ENCODE measurements at places on chromosomes 11 and 22.

- no peak for DNase-seq
Measured at GRCh38 chr22:17779286-17780115, 5.2 kb upstream of the BID start.

DNA sequence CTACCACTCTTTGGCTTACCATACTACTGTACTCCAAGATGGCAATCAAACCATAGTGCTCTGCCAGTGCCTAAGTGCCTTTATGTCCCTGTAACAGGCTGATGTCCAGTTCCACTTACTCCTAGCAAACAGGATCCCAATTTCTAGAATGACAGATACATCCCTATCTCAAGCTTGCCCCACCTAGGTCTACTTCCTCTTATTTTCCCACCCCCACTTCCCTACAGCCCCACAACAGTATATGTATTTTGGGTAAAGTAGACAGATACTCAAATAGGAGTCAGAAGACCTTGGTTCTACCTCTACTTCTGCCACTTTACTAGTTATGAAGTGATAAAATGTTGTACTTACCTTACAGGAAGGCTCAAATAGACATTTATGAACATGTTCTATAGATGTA is 24.1 kb downstream of the SIK3 start:
- DNase-seq, result no peak

DNA sequence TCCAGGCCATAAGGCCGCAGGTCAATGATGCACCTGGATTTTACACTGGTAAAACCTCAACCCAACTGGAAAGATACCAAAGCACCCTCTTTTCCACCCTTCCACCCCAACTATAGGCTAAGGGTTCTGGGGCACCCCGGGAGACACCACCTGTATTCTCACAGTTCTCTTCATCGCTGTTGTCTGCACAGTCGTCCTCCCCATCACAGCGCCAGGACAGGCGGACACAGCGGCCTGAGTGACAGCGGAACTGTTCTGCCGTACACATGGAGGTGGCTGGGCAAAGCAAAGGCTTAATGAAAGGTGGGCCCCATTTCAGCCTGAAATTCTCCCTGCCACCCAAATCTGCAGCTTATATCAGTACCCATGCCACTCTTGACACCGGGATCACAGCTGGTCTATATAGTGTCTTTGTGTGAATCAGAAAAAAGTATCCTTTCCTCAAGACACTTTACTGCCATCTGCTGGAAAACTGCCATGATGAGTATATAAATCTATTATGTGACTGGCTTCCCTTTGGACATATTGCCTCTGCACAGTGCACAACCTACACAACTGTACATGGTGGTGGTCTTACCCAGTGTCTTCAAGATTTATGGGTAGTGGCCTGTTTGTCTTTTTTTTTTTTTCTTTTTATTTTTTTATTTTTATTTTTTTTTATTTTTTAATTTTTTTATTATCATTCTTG is 21.5 kb downstream of the LRP4 start:
- peak; percentile 53 for DNase-seq

DNA sequence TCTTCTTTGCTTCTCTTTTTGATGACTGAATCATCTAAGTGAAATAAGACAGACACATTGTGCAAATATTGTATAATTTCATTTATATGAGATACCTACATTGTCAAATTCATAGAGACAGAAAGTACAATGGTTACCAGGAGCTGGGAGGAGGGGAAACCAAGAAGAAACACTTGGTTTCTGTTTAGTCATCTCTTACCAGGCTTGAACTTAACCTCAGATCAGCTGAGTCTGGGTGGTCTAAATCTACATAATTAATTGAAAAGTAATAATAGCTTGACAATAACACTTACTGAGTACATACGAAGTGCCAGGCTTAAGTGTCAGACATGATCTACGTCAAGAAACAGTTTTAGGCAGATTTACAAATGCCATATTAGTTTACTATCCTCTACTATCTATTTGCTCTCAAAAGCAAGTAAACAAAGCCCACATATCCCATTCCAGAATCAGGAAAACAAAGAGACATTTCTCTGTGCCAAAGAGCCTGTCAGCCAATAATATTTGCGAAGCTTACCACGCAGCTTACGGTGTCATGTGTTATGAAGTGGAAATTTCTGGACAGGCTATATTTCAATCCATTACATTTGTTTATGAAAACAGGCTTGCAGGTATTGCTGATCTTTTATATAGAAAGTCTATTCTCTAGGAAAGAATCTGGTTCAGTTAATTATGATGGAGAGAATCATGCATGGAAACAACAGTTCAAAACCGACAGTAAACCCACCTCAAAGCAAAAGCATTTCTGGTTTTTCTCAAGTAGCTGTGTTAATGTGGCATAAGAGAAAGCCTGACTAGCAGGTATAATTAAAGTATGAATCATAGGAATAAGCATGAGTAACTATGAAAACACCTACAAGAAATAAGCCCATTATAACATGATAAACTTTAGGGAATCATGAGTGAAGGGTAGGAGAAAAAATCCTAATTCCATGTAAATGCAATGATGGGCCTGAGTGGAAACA is 2.7 kb upstream of the ARHGAP42 start:
- DNase-seq, result no peak

DNA sequence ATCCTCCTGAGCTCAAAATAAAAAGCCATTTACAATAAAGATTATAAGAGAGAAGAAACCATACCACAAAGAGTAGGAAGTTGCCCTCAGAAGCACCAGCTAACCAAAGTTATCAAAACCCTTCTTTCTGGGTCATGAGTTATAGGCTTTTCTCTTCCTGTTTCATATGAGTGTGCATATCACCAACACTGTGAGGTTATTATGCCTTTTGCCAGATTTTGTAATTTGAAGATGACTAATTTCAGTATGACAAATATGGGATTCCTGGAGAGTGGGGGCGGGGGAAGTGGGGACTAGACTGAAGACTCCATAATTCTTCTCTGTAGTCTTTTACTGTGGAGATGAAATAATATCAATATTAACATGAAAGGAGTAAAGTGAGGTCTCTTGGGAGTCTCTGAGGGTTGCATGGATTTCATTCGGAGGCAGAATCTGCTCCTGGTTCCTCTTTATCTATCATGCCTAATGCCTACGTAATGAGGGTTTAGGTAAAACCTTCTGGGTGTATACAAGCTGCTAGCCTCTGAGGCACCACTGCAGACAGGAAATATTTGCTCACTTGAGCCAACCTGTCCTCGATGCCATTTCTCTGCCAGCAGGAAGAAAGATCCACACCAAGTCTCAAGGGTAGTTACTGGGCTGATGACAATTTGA is 2.1 kb downstream of the LPXN start:
- DNase-seq, result no peak

DNA sequence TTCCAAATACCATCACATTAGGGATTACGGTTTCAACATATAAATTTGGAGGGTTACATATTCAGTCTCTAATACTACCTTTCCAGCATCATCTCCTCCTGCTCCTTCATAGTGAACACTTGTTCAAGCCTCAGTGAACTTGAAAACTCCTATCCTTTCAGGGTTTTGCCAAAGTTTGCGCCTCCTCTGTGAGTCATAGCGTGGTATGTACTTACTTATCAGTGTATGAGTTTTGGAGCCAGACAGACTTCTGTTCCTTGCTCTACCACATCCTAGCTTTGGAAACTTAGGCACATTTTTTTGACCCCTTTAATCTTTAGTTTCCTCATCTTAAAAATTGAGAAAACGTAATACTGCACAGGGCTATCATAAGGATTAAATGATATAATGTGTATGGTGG is 160.1 kb upstream of the ZC3H12C start:
- DNase-seq, result no peak

- DNase-seq, result no peak
Measured at GRCh38 chr11:118398791-118399559, 2.4 kb upstream of the ATP5MG start.

- no peak for DNase-seq
Measured at GRCh38 chr22:33361581-33361980, 303.4 kb upstream of the SYN3 start.

DNA sequence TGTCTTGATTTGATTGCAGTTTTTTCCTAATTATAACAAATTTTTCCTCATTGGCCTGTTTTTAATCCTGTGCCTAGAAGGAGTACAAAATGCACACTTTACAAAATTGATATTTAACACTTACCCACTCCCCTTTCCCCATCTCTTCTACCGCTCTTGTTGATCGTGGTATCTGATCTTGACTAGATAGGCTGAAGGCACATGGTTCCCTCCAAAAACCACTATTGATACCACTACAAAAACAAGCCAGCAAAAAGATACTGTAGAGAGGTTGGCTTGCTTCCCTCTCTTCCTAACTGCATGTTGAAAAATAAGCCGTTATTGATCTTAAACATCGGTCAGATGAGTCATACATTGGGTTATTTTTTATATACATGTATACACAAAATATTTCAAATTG is 14.6 kb upstream of the ZNF143 start:
- DNase-seq, result no peak

DNA sequence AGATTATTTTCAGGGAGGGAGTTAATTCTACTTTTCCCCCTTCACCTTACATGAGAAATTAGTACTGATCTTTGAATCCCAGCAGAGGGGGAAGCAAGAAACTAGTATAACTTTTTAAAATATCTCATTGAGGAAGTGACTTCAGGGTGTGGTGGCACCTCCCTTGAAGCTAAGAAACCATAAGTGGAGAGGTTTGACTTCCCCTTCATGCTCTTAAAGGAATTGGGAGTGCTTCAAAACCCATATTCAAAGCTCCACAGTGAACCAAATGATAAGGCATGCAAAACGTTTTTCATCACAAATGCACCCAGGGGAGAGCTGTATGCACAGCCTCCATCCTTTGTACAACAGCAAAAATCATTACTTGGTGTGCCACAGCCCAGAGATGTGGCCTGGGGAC is 540 bp downstream of the MS4A14 start:
- DNase-seq, result no peak

GRCh38 chr22:26471522-26471921 is 12.1 kb downstream of the HPS4 start:
- DNase-seq, result no peak

DNA sequence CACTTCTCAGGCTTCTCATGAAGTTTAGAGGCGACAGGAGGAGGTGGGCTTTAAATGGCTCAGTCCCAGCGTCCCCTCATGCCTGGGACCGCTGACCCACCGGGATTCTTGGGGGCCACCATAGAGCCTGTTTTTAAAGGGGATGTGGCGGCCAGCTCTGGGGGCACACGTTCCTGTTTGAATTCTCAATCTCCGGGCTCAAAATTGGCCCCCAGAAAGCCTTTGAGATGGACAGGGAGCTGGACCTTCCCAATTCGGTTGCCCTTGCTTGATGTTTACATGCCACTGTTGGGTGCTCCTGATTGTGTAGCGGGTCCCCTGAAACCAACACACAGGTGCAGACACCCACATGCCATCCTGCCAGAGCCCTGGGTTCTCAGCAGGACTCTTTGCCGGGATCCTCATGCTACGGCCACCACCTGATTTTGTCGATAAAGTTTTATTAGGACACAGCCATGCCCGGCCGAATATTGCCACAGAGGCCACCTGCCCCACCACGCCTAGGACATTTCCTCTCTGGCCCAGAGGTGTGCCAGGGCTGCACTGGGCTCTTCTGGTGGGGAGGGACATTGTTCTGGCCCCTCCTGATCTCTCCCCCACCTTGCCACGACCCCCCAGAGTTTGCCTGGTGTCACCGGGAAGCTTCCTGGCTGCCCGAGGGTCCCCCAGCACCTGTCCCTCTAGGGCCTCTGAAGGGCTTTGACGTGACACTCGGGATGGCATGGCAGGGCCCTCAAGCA is 71.6 kb downstream of the KCNQ1 start:
- DNase-seq, result no peak

DNA sequence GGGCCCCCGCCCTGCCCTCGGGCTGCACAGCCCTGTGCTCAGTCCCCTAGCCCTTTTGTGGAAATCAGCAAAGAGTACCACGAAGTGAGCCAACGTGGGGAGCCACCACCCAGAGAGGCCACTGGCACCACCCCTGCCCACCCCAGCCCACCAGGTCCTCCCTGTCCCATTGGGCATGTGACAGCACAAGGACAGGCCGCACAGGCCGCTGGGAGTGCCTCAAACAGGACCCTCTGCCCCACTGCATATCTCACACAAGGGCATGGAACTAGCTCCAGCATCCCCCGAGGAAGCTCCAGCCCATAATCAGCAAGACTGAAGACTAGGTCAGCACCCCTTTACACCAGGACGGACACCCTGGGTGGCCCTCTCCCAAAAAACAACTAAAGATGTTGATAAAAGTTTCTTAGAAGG is 29.7 kb downstream of the GNB1L start:
- DNase-seq, result no peak

GRCh38 chr11:62853279-62853965 is 14.0 kb upstream of the WDR74 start:
- no peak for DNase-seq

DNA sequence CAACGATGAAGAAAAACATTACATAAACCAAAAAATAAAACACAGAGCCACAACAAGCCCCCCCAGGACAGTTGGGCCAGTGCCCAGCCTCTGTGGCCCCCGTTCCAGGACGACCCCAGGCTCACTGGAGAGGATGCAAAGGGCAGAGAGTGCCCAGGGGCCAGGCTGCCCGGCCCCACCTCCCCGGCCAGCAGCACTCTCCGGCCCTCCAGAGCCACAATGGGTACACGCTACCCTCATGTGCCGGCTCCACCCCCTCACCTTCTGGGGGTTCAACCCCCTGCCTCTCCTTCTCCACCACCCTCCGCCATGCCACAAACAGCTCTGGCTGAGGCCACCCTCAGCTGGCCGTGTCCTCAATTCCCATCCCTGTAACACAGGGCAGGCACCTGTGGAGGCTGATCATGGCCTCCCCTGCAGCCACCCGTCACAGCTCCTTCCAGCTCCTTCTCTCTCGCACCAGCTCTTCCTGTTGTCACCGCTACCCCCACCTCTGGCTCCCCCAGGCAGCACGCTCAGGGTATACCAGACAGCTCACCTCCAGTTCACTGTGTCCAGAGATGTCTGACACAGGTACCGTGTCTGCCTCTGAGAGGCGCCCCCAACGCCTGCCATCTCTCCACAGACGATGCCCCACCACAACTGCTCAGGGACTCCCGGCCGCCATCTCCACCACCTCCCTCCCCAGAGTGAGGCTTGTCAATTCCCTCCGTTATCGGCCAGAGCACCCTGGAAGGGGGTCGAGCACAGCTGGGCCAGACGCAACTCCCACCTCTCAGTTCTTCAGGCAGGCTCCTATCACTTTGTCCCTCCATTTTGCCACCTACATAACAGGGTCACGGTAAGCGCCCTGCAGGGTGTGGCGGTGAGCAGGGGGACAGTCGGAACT is 30.8 kb upstream of the MOB2 start:
- DNase-seq, result no peak

GRCh38 chr11:76231121-76231738 is 24.9 kb upstream of the WNT11 start:
- DNase-seq, result no peak

DNA sequence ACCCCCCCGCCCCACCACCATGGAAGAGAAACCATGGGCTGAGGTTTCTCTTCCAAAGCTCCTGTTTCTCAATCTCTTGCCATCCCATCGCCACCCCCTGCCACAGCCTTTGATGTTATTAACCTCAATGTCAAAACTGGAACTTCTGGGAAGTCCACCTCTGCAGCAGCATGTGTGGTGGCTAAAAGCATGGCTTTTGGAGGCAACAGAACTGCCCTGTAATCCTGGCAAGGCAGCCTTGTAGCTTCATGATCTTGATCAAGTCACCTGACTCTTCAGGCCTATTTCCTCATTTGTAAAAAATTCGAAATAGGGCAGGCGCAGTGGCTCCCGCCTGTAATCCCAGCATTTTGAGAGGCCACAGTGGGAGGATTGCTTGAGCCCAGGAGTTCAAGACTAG is 3.5 kb upstream of the COX8A start:
- DNase-seq, result no peak

GRCh38 chr11:10067629-10068300 is 226.3 kb downstream of the SBF2 start:
- DNase-seq, result no peak

- DNase-seq, result no peak
Measured at GRCh38 chr11:44376423-44376822, 66.5 kb upstream of the ALX4 start.

- DNase-seq, result no peak
Measured at GRCh38 chr11:93525601-93526345, 17.4 kb downstream of the SMCO4 start.

Measured in Caco-2 (cell line).